ENCODE measurements at places on chromosomes 6 and 20. TPM values are rescaled to one million over a fixed set of nuclear protein-coding genes. Genes with fewer than 3 reads are reported as not detected.

- no peak for DNase-seq
Measured at GRCh38 chr20:58519940-58520712, 4.9 kb upstream of the APCDD1L start.

GRCh38 chr6:141421378-141421777, 711.3 kb upstream of the GJE1 start:
- DNase-seq = no peak

- DNase-seq = no peak
Measured at GRCh38 chr6:42406306-42407280, 45.1 kb downstream of the TRERF1 start.

GRCh38 chr6:89986650-89987074, 92.4 kb downstream of the GJA10 start:
- no peak for DNase-seq

- no peak for DNase-seq
Measured at GRCh38 chr6:16229700-16230099, 8.7 kb upstream of the GMPR start.

- no peak for DNase-seq
Measured at GRCh38 chr6:90431576-90431975, 134.9 kb upstream of the BACH2 start.

DNA sequence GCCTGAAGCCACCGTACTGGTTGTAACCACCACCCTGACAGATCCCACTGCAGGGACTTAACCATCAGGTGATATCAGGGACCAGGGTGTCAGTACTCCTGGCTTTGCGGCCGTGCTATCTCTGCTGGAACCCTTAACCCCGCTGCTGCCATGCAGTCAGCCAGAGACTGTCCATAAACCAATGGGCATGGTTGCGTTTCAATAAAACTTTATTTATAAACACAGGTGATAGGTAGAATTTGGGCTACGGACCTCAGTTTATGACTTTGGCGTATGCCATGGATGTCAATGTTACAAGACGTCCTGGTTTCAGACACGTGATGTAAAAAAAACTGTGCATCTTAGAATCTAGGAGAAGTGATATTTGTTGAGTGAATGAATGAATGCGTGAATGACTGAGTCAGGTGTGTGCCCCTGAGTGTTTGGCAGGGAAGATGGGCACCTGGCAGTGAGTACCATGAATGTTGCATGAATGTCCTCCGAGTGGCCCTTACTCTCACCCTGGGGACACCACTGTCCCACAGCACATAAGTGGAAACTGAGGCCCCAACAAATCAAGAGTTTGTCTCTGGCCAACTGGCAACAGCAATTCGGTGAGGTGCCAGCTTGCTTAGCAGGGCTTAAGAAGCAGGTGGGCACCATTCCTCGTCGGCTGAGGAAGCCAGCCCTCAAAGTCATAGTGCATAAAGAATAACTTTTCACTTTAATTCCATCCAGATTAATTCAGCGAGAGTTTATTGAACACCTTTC, 64.0 kb upstream of the APCDD1L start:
- DNase-seq = no peak

DNA sequence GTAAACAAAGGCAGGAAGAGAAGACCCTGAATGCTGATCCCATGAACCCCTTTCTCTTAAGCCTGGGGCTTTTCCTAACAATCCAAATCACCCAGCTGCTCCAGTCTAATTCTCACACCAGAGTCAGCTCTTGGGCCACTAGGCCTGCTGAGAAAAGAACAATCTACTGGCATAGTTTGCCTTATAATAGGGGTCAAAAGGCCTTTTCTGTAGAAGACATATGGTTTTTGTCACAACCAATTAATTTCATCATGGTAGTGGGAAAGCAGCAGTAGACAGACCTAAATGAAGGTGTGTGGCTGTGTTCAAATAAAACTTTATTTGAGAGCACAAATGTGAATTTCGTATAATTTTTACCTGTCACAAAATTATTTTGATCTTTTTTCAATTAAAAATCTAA, 994.7 kb upstream of the EPHA7 start:
- no peak for DNase-seq

PLEKHG1 gene
- 9.6 TPM for total RNA-seq

RSPO3 gene
- 28.3 TPM for total RNA-seq

TGM3 gene
- total RNA-seq = not detected
